ENCODE measurements at places on chromosomes 5 and 9. TPM values are rescaled to one million over a fixed set of nuclear protein-coding genes. Genes with fewer than 3 reads are reported as not detected.
A peak's percentile ranks its signal among the peaks of the same experiment; 100 is the strongest.

GARIN3 gene
- not detected for total RNA-seq

CACFD1 gene
- 39.8 TPM for total RNA-seq

DNA sequence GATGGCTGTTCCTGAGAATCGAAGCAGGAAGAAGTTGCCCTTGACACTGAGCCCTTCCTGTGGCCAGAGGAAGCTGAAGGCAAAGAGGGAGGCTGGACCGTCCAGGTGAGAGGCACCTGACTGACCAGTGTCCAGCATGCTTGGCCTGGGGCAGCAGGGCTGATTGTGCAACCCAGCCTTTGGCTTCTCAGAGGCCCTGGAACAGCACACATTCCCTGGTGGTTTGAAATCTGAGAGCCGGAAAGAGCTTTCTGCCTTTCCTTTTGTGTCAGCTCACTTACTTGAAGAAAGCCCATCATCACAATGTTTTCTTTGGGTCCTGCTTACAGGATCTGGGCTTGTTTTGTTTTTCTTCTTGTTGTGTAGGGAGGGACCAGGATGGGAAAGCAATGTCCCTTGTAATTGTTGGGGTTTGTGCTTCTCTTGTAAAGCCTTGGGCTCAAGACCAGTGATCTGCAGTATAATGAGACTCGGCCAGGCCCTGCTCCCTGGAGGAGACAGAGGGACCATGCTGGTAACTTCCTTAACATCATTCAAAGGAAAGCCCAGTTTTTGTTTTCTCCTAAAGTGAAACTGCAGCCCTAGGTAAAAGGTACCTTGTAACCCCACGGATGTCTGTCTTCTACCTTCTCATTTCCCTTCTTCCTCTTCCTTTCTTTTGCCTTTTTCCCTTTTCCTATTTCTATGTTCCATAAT lies 213.7 kb downstream of the NXNL2 start:
- H3K36me3 ChIP-seq, result no peaks in the 10 kb centered on the region
- no peak overlapping the region for H3K4me3 ChIP-seq
- no peaks in the 10 kb centered on the region for H3K27me3 ChIP-seq
- peak overlapping the region; percentile 36 for H3K27ac ChIP-seq
- H3K4me1 ChIP-seq, result peaks cover 22% of the 10 kb centered on the region

DNA sequence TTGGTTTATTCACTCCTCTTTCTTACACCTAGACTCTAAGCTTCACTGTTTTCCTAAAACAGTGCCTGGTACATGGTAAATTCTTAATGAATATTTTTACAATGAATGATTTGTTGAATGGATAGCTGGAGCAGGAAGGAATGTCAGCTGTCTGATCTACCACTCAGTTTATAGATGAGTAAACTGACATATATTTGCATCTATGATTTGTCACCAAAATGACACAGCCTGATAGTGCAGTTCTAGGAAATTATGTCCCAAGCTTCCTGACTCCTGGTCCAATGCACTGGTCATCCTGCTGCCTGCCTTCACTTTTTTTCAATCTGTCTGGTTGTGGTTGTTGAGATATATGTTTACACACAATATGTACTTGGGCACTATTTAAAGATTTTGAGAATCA lies 651.7 kb upstream of the WWC1 start:
- no peaks in the 10 kb centered on the region for H3K4me1 ChIP-seq
- H3K27me3 ChIP-seq, result no peaks in the 10 kb centered on the region
- H3K27ac ChIP-seq, result no peak overlapping the region
- no peaks in the 10 kb centered on the region for H3K36me3 ChIP-seq
- DNase-seq, result no peak
- H3K4me3 ChIP-seq, result no peak overlapping the region

- no peaks in the 10 kb centered on the region for H3K4me1 ChIP-seq
- H3K27me3 ChIP-seq, result peaks cover 4% of the 10 kb centered on the region
- DNase-seq, result no peak
- no peaks in the 10 kb centered on the region for H3K36me3 ChIP-seq
- H3K27ac ChIP-seq, result no peak overlapping the region
Observed at GRCh38 chr9:36946653-36947052, 87.4 kb downstream of the PAX5 start.

DNA sequence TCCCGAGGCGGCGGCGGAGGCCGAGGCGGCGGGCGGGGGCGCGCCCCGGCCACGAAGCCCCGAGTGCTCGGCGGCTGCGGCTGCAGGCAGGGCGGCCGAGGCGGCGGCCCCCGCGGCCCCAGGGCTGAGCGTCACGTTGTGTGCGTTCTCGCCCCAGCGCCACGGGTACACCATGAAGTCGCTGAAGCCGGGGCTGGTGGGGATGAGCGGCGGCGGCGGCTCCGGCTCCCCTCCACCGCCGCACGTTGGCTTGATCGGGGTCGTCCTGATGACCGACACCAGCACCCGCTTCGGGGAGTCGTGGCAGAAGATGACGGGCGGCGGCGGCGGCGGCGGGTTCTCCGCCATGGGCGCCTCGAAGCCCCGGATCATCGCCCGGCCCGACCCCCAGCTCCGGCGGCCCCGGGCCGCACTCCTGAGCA lies 498 bp downstream of the ZNF367 start:
- peak overlapping the region; percentile 91 for H3K4me3 ChIP-seq
- H3K27me3 ChIP-seq, result no peaks in the 10 kb centered on the region
- H3K4me1 ChIP-seq, result peaks cover 26% of the 10 kb centered on the region
- DNase-seq, result peak; percentile 74
- peak overlapping the region; percentile 100 for H3K27ac ChIP-seq

- H3K27me3 ChIP-seq, result no peaks in the 10 kb centered on the region
- DNase-seq, result no peak
- no peak overlapping the region for H3K27ac ChIP-seq
- H3K36me3 ChIP-seq, result no peaks in the 10 kb centered on the region
- peaks cover 8% of the 10 kb centered on the region for H3K4me1 ChIP-seq
Observed at GRCh38 chr5:116730706-116731105, 156.1 kb upstream of the SEMA6A start.

GRCh38 chr5:141919218-141920119 lies 4.2 kb upstream of the DELE1 start:
- H3K4me1 ChIP-seq, result peaks cover 9% of the 10 kb centered on the region
- no peak for DNase-seq
- H3K36me3 ChIP-seq, result no peaks in the 10 kb centered on the region
- no peaks in the 10 kb centered on the region for H3K27me3 ChIP-seq
- H3K4me3 ChIP-seq, result no peak overlapping the region

DNA sequence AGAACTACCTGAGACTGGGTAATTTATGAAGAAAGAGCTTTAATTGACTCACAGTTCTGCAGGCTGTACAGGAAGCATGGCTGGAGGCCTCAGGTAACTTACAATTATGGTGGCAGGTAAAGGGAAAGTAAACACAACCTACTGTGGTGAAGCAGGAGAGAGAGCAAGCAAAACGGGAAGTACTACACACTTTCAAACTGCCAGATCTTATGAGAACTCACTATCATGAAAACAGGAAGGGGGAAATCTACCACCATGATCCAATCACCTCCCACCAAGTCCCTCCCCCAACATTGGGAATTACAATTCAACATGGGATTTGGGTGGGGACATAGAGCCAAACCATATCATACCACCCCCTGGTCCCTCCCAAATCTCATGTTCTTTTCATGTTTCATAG lies 58.7 kb upstream of the GPR151 start:
- no peaks in the 10 kb centered on the region for H3K36me3 ChIP-seq
- DNase-seq, result no peak
- H3K27ac ChIP-seq, result no peak overlapping the region
- H3K4me3 ChIP-seq, result no peak overlapping the region
- no peaks in the 10 kb centered on the region for H3K4me1 ChIP-seq

- H3K4me3 ChIP-seq, result no peak overlapping the region
- peaks cover 12% of the 10 kb centered on the region for H3K4me1 ChIP-seq
Observed at GRCh38 chr5:159034083-159034824, 65.5 kb downstream of the EBF1 start.

Measured in upper lobe of right lung (tissue), 1 donor.